NCI-H1694 treated with DMSO at 0.1 percent for 48 hours (cell line): ENCODE measurements at places on chromosomes 2 and 18.
A peak's percentile ranks its signal among the peaks of the same experiment; 100 is the strongest.

- DNase-seq = no peak
Measured at GRCh38 chr2:178142274-178143065, 30.2 kb downstream of the RBM45 start.

GRCh38 chr2:22694856-22695255 lies 690.1 kb upstream of the KLHL29 start:
- DNase-seq = no peak

GRCh38 chr2:72757177-72757775 lies 68.6 kb downstream of the EXOC6B start:
- no peak for DNase-seq

DNA sequence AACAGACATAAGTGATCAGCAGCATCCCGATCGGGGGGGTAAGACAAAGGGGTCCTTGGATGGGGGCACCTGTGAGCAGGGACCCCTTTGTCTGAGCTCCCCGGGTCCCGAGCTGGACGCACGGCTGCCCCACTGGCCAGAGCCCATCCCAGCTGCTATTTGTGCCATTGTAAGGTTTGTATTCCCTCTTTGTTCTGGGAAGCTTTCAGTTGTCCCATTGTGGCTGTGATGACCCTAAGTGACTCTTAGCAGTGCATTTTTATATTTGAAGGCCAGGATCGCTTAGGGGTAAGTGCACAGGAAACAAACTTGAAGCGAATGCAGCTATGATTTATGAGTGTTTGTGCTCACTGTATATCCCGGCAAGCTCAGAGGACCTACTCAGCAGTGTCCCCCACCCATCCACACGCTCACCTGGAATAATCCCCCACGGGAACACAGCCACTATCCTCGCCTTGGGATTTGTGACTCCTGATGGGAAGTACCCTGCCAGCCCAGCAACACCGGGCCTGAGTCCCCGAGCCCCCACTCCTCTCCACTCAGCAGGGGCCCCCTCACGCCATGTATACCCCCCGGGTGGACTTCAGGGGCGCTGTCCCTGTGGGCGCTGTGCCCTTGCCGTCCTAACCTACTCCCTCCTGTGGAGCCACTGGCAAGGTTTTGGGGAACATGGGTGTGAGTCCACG lies 80.1 kb downstream of the MBP start:
- no peak for DNase-seq

GRCh38 chr18:13452388-13452811 lies 233.8 kb downstream of the LDLRAD4 start:
- no peak for DNase-seq

DNA sequence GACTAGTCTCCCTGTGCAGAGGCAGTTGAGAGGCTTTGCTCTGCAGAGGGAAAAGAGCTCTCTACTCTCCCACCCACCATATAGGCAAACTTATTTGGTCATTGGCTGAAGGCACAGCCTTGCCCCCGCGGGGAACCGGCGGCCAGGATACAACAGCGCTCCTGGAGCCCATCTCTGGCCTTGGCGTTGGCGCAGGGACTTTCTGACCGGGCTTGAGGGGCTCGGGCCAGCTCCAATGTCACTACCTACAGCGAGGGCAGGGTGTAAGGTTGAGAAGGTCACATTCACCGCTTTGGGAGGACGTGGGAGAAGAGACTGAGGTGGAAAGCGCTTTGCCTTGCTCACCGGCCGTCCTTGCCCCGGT lies 2.2 kb downstream of the ONECUT2 start:
- no peak for DNase-seq

GRCh38 chr2:226077031-226077430 lies 677.5 kb downstream of the NYAP2 start:
- DNase-seq = no peak

DNA sequence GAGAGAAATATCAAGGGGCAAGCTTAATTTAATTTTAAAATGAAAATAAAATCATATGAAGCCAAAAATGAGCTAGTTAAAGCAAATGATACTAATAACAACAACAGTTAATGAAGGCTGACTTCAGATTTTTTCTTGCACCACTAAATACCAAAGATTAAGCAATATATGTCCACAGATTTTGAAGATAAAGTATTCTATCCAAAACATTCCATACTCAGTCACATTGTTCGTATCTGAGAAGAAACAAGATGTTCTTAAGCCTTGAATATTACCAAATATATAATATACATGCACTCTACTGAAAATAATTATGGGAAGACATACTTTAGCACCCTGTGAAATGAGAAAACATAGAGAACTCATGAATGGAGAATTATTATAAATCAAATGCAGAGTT lies 593.3 kb upstream of the SYT4 start:
- no peak for DNase-seq

GRCh38 chr2:165472922-165473321 lies 3.4 kb downstream of the CSRNP3 start:
- peak; percentile 70 for DNase-seq

DNA sequence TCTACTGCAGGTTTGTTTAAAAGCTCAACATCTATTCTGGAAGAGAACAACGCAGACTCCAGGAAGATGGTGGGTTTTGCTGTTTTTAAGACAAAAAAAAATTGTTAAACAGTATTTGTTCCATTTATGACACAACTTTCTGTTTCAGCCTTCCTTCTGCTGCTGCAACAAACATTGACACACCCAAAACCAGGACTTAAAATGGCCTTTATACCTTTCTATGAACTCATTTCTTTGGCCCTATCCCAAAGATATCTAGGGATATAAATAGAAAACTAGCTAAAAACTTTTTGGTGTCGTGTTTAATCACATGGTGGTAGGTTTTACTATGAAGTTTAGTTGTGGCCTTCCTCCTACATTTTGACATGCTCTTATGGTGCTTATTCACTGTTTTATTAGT lies 964 bp upstream of the GALNT3 start:
- no peak for DNase-seq

GRCh38 chr2:126658905-126659561 lies 3.1 kb downstream of the GYPC start:
- DNase-seq = no peak

- no peak for DNase-seq
Measured at GRCh38 chr2:197994751-197995150, 190.4 kb downstream of the PLCL1 start.
